CD4-positive, alpha-beta T cell treated with Interleukin-2 at 100 ng/mL for 4 hours (primary cell): ENCODE measurements at places on chromosomes 2 and 18.

DNA sequence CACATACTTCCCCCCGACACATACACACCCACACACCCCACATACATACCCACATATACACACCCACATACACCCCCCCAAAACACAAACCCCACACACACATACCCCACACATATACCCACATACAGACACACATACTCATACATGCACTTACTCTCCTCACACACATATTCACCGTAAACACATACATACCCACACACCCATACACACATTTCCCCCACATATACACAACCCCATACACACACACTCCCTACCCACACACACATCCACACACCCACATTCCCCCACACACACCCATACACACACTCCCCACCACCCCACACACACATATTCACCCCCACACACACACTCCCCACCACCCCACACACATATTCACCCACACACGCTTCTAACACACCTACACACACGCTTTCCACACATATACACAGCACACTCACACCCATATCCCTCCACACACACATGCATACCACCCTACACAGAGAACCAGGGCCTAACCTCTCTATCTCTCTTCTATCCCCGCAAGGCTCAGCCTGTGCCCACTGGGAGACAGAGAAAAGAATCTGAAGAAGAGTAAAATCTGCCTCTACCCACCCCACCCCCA, 182.4 kb upstream of the ETAA1 start:
- no peak for DNase-seq

DNA sequence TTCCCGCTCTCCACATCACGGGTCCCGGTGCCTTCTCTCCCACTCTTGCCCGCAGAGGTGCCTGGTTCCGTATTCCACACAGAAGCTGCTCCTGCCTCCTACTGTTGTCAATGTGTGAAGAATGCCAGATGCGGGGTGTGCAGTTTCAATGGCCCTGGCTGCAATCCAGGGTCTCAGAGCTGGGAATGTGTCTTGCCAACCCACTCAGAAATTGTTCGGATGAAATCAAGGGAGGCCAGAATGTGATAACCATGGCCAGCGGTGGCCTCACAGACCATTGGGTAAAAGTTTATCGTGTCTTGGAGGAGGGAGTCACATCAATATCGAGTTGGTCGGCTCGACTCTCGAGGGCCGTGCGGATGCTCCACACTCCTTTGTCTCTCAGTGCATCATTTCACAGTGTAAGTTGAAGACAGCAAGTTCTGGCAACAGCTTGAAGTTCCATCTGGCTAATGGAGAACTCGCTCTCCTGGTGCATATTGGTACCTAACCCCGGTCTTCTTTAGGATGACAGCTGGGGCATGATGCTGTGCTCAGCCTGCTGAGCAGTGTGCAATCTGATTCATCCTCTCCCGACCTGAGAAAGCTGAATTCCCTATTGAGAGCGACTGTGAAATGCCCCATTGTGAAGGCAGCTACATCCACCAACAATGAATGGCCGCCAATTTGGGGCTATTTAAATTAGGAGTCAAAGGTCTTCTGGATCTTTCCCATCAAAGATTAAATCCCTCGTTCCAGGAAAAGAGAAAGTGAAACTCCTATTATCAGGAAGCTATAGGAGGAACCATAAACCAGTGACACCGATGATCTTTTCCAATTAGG, 389.0 kb downstream of the SOX11 start:
- DNase-seq: no peak

DNA sequence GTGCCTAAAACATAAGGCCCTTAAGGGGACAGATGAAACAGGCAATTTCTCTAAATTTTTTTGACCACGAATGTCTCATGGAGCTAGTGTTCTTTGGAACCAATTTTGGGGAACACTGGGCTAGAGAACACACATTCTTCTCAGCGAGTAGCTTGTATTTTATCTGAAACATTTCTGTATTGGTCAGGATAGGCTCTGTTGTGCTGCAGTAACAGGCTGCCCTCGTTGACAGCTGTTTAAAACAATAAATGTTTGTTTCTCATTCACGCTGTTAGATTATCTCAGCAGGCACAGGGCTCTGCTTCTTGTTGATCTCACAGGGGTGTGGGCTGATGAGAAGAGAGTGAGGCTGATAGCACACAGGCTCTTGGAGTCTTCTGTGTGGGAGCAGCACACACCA, 105.3 kb downstream of the SH3RF3 start:
- DNase-seq: no peak

DNA sequence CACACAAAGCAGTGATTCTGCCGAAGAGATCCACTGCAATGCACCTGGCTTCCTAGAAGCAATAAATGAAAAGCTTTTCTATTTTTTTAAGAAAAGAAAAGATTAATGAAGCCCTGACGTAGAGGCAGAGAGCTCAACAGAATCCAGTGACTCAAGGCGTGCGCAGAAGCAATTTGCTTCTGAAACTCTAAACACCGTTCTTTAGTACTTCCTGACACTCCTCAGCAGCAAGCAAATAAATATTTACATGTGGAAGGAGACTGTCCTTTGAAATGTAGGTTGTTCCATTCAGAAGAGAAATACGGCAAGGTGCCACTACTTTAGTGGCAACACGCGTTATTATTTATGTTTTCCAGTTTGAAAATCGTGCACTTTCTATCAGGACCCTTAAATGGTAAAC, 126.2 kb upstream of the ZNF516 start:
- DNase-seq: no peak
